ENCODE measurements at places on chromosomes 1 and 21.

DNA sequence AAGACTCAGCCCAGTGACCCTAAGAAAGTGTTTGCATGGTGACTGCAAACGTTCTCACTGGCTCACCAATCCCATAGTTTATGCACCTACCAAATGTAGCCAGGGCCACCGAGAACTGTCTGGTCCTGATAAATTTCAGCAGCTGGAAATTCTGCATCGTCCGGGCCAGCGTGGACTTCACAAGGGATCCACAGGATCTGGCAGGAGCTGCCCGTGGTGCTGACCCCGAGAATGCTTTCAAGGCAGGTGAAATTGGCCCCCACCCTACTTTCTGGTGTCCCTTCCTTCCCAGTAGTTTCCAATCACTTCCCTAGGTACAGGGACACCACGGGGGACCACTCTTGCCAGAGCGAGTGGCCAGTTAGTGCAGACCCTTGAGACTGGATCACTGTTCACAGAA, 26.2 kb downstream of the UBASH3A start:
- no peak for DNase-seq

GRCh38 chr1:195591917-195592672, 1016.1 kb downstream of the KCNT2 start:
- DNase-seq, result peak; percentile 89

DNA sequence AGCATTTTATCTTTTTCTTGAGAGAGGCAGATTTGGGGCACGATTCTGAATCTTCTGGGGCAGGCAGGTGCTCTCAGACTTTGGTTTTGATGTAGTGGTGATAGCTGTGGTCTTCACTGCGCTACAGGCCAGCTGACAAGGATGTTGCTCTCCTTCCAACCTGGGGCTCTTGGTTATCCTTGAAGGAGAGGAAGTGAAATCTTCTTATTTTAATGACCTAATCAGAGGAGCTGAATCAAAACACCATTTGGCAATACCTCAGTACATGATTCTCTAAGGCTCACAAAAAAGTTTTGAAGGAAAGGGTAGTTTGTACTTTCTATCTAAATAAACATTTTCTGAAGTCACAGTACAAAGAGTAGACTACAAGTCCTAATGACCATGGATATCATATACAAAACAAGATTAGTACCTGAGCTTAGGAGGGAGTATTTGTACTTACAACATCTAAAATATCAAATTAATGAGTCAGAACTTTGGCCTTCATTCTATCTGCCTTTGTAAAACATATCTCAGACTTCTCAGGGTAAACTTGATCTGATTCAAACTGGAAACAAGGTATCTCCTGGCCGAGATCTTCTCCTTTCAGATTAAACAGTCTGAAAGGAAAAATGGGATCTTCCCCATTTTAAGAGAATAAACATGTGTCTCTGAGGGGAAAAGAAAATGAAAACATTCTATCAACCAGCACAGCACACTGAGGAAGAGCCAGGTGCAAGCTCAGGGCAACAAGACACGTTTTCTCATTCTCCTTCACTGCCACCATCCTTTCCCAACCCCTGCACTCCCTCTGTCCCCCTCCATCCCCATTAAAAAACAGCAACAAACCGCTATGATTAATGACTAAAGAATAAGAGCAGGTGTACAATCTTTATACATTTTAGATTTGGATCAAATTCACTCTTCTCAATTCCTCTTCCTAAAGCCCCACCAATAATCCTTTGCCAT, 69.2 kb downstream of the SH3GLB1 start:
- DNase-seq, result peak; percentile 58

GRCh38 chr1:98382986-98383740, 278.4 kb upstream of the SNX7 start:
- DNase-seq, result no peak

DNA sequence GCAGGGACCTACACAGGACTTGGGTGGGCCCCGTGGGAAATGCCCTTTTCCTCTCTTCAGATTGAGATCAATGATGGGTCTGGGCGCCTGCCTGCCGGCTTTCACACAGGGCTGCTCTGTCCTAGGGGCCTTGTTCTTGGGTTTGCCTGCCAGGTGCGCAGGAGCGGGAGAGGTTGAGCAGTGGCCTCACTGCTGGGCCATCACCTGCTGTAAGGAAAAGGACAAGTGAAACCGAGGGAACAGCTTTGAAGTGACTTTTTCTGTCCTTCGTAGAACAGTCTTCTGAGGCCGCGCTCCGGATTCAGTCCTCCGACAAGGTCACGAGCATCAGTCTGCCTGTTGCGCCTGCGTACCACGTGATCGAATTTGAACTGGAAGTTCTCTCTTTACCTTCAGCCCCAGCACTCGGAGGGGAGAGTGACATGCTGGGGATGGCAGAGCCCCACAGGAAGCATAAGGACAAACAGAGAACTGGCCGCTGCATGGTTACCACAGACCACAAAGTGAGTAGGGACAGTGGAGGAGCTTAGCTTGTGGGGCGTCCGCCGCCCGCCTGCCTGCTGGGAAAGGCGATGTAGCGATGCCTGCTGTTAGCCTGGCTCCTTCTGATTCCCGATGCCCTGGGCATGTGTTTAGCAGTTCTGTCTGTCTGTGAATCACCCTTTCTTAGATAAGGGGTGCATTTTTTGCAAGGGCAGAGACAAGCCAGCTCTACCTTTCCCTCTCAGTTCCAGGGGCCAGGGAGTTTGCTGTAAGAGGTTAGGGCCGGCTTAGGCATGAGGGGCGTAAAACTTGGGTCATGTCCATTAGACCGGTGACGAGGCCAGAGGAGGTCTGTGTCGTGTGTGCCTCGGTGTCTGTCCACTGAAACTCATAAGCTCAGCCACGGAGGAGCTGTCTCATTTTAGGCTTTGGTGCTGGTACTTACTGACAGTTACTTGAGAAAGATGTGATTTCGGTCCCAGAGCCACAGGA, 19.5 kb upstream of the PWP2 start:
- DNase-seq, result no peak

- no peak for DNase-seq
These were observed 9.1 kb downstream of the RXRG start for GRCh38 chr1:165435801-165436200.
